ENCODE measurements at places on chromosomes 5 and 9. TPM values are rescaled to one million over a fixed set of nuclear protein-coding genes. Genes with fewer than 3 reads are reported as not detected.

- H3K4me3 ChIP-seq = no peak overlapping the region
- H3K27ac ChIP-seq = no peak overlapping the region
- H3K4me1 ChIP-seq = no peaks in the 10 kb centered on the region
- DNase-seq = no peak
These were observed 74.7 kb upstream of the ADAMTS16 start for GRCh38 chr5:5065472-5065871.

- no peak for DNase-seq
- no peaks in the 10 kb centered on the region for H3K4me1 ChIP-seq
- no peak overlapping the region for H3K27ac ChIP-seq
- no peaks in the 10 kb centered on the region for H3K36me3 ChIP-seq
- no peaks in the 10 kb centered on the region for H3K27me3 ChIP-seq
- H3K4me3 ChIP-seq = no peak overlapping the region
These were observed 653.4 kb upstream of the ZNF608 start for GRCh38 chr5:125399885-125400284.

DNA sequence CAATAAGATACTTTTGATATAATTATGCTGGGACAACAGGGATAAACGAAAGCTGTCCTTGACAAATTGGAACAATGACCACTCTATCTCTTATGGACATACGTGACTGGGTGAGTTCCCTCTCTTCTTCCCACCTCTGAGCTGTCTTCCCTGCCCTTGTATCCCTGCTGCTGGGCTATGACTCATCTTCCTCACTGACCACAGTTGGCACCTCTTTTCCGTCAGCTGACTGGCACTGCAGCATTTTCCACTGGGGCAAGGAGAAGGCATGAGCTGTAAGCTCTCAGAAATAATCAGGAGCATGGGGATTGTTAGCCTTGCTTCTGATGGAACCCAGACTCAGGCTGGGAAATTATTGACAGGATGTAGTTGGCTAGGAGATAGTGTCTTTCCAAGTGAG, 48.7 kb downstream of the PCSK1 start:
- no peaks in the 10 kb centered on the region for H3K36me3 ChIP-seq
- H3K27ac ChIP-seq = no peak overlapping the region
- H3K27me3 ChIP-seq = no peaks in the 10 kb centered on the region

- H3K27ac ChIP-seq = no peak overlapping the region
- H3K27me3 ChIP-seq = peaks cover 30% of the 10 kb centered on the region
- H3K36me3 ChIP-seq = no peaks in the 10 kb centered on the region
- no peaks in the 10 kb centered on the region for H3K4me1 ChIP-seq
- H3K4me3 ChIP-seq = no peak overlapping the region
These were observed 79.4 kb downstream of the NPR3 start for GRCh38 chr5:32790411-32790951.

DNA sequence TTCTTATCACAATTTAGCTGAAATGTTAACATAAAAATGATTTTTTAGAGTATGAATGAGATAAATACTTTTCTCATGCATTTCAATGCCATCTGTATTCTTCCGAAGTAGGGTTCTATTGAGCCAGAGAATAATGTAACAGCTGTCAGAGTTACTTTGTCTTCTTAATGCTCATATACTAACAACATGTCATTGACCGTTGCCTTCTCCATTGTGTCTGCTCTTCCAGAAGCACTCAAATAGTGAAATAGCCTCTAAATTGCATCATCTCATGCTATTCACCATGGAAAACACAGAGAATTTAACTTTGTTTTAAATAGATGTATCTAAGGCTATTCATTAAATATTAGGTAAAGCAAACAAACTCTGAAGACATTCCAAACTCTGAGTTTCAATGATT, 1875.9 kb upstream of the CDH9 start:
- H3K27me3 ChIP-seq = no peaks in the 10 kb centered on the region
- H3K4me1 ChIP-seq = no peaks in the 10 kb centered on the region
- no peak for DNase-seq
- H3K4me3 ChIP-seq = no peak overlapping the region
- no peak overlapping the region for H3K27ac ChIP-seq
- H3K36me3 ChIP-seq = no peaks in the 10 kb centered on the region

- H3K4me3 ChIP-seq = no peak overlapping the region
- DNase-seq = no peak
- H3K36me3 ChIP-seq = no peaks in the 10 kb centered on the region
- no peak overlapping the region for H3K27ac ChIP-seq
These were observed 46.5 kb upstream of the GFPT2 start for GRCh38 chr5:180399401-180400215.

DNA sequence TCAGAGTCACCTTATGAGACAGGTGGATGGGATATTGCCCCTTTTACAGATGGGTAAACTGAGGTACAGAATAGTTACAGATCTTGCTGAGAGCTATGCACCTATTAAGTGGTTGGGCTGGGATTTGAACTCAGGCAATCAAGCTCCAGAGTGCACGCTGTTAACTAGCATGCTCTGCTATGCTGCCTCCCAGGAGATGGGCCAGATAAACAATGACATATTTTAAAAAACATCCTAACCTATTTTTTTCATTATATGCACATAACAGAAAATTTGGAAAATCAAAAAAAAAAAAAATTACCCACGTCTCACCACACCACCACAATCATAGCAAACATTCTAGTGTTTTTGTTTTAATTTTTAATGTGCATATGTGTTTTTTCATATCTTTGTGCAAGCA, 123.4 kb upstream of the STC2 start:
- no peak overlapping the region for H3K27ac ChIP-seq
- H3K4me1 ChIP-seq = no peaks in the 10 kb centered on the region
- no peak for DNase-seq
- H3K27me3 ChIP-seq = no peaks in the 10 kb centered on the region
- no peak overlapping the region for H3K4me3 ChIP-seq
- no peaks in the 10 kb centered on the region for H3K36me3 ChIP-seq

DNA sequence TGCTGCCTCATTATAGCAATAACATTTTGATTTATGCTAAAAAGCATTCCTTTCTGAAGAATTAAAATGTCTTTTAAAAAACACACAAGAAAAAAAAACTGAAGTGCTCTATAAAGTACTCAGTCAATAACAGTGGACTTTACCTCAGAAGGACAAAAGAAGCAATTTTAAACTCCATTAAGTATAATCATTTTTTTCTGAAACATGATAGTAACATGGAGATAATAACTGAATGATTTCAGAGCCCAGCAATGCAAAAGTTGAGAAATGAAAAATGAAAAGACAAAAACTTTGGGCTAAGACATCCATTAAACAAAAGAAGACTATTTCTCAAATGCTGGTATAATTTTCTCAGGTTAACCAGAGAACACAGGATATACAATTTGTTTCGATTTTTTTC, 78.7 kb downstream of the RFX3 start:
- no peak overlapping the region for H3K4me3 ChIP-seq
- H3K27ac ChIP-seq = no peak overlapping the region
- H3K36me3 ChIP-seq = no peaks in the 10 kb centered on the region
- no peaks in the 10 kb centered on the region for H3K27me3 ChIP-seq
- H3K4me1 ChIP-seq = no peaks in the 10 kb centered on the region
- DNase-seq = no peak

- no peaks in the 10 kb centered on the region for H3K4me1 ChIP-seq
- H3K36me3 ChIP-seq = no peaks in the 10 kb centered on the region
- H3K4me3 ChIP-seq = no peak overlapping the region
These were observed 123.7 kb downstream of the NTRK2 start for GRCh38 chr9:84793251-84793650.

DNA sequence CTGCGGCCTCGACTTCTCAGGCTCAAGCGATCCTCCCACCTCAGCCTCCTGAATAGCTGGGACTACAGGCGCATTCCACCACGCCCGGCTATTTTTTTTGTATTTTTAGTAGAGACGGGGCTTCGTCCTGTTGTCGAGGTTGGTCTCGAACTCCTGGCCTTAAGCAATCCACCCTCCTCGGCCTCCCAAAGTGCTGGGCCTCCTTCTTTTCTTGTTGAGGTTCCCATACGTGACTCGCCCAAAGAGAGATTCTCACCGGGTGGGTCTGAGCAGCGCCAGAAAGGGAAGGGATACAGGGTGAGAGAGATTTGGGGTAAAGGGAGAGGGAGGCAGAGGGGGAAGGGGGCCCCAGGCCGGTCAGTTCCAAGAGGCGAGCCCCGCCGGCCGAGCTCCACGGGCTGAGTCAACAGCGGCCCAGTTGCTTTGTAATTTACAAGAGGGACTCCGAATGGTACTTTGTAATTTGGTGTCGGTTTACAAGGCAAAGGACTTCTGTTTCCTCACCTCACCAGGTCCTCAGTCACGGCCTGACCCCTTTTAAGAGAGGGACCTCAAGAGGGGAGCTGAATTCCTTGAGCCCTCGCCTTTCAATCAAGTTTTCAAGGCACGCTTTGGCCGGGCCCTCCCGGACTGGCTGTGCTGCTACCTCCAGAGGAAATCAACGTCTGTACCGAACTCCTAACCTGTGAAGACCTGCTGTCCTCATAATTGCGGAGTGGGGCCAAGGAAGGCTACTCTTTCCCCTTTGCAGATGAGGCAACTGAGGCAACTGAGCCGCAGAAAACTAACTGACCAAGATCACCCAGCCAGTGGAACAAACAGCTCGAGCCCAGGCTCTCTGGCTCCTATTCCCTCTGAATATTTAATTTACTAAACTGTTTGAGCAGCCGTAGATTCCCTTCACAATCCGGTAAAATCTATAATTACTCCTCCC, 3.3 kb upstream of the DMRT2 start:
- peaks cover 22% of the 10 kb centered on the region for H3K4me1 ChIP-seq
- H3K27ac ChIP-seq = peak overlapping the region; percentile 73
- H3K27me3 ChIP-seq = peaks cover 92% of the 10 kb centered on the region
- H3K4me3 ChIP-seq = peak overlapping the region; percentile 37
- no peak for DNase-seq

DNA sequence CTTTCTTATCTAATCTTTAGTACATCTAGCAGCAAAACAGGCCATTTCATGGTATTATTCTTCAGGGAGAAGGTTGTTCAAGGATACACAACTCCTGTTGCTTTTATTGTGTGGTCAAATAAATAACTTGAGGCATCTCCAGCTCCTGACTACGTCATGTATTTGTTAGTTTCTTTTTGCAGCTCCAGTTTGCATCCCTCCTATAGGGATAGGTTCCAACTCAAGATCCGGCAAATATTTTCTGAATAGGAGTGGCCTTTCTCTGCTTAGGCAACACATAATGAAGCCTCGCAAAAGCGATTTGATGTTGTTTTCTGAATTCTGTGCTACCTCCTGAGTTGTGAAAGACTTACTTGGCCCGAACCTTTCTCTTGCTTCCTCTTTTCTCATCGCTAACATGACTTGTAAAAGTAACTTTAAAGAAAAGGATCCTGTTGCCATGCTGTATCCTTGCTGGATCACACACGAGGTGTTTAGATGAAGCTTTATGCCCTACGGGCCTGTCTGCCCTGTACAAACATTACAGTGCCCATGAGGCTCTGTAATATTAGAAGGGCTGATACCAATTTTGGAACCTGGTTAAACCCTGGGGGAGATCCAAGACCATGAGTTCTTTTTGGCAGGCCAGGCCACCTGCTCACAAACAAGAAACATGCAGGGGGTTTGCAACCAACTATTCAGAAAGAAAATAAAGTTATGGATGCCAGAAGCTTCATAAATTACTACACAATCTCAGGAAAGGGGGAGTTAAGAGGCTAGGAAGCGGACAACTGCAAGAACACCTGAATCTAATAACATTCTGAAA, 149.8 kb upstream of the FGF10 start:
- no peak overlapping the region for H3K4me3 ChIP-seq
- no peaks in the 10 kb centered on the region for H3K36me3 ChIP-seq
- no peak for DNase-seq

- no peaks in the 10 kb centered on the region for H3K27me3 ChIP-seq
- H3K4me3 ChIP-seq = no peak overlapping the region
- no peak for DNase-seq
- H3K4me1 ChIP-seq = no peaks in the 10 kb centered on the region
- no peak overlapping the region for H3K27ac ChIP-seq
- H3K36me3 ChIP-seq = no peaks in the 10 kb centered on the region
These were observed 105.2 kb downstream of the ST8SIA4 start for GRCh38 chr5:100797861-100798260.

GRCh38 chr5:116562669-116563068, 12.0 kb downstream of the SEMA6A start:
- H3K27ac ChIP-seq = no peak overlapping the region
- no peak overlapping the region for H3K4me3 ChIP-seq
- no peaks in the 10 kb centered on the region for H3K27me3 ChIP-seq
- DNase-seq = no peak

DNA sequence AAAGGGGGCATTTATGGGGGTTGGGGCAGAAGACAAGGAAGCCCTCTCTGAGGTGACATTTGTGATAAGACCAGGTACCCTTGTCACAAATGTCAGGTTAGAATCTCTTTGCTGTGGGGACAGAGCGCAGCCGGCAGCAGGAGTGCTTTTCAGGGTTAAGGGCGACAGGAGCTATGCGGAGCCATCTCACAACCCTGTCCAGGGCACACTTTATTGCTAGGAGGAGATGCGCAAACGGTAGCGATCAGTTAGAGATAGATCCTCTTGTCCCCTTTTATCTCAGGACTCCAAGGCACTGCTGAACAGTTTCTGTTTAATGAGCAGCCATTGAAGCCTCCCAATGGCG, 438 bp upstream of the LAMC3 start:
- peaks cover 24% of the 10 kb centered on the region for H3K27me3 ChIP-seq
- H3K27ac ChIP-seq = no peak overlapping the region
- H3K36me3 ChIP-seq = no peaks in the 10 kb centered on the region
- H3K4me1 ChIP-seq = no peaks in the 10 kb centered on the region
- peak overlapping the region; percentile 46 for H3K4me3 ChIP-seq

- no peak overlapping the region for H3K4me3 ChIP-seq
- no peaks in the 10 kb centered on the region for H3K27me3 ChIP-seq
- no peaks in the 10 kb centered on the region for H3K4me1 ChIP-seq
- no peaks in the 10 kb centered on the region for H3K36me3 ChIP-seq
- DNase-seq = no peak
These were observed 98.4 kb upstream of the ZNF366 start for GRCh38 chr5:72605632-72606031.

- no peak overlapping the region for H3K4me3 ChIP-seq
- no peaks in the 10 kb centered on the region for H3K36me3 ChIP-seq
- no peaks in the 10 kb centered on the region for H3K27me3 ChIP-seq
- H3K4me1 ChIP-seq = no peaks in the 10 kb centered on the region
- no peak for DNase-seq
These were observed 79.1 kb upstream of the GOLM1 start for GRCh38 chr9:86178503-86178902.

DNA sequence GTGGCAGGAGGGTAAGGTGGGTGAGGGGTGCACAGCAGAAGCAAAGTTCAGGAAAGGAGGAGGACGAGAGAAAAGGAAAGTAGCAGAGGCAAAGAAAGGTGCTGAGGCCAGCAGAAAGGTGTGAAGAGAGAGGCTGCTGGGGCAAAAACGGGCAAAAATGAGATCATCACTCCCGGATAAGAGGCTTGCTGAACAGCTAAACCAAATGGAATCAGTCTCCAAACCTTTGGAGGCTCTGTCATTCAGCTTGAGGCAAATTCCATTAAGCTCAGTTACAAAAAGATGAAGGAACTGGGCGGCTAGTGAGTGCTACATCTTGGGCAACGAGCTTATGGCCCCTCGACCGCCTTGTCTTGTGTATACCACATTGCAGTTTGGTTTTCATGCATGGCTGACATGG, 136.4 kb downstream of the FSTL4 start:
- no peaks in the 10 kb centered on the region for H3K36me3 ChIP-seq
- H3K27ac ChIP-seq = no peak overlapping the region
- no peaks in the 10 kb centered on the region for H3K4me1 ChIP-seq
- no peak for DNase-seq
- no peak overlapping the region for H3K4me3 ChIP-seq
- no peaks in the 10 kb centered on the region for H3K27me3 ChIP-seq

Gene GPR150
- total RNA-seq = 0.33 TPM
